ENCODE measurements at places on chromosomes 5 and 9.
A peak's percentile ranks its signal among the peaks of the same experiment; 100 is the strongest.

- peak; percentile 84 for DNase-seq
These were observed 21.2 kb downstream of the DYNC2I2 start for GRCh38 chr9:128635266-128636023.

- no peak for DNase-seq
These were observed 832 bp downstream of the EIF4EBP3 start for GRCh38 chr5:140548300-140548688.

DNA sequence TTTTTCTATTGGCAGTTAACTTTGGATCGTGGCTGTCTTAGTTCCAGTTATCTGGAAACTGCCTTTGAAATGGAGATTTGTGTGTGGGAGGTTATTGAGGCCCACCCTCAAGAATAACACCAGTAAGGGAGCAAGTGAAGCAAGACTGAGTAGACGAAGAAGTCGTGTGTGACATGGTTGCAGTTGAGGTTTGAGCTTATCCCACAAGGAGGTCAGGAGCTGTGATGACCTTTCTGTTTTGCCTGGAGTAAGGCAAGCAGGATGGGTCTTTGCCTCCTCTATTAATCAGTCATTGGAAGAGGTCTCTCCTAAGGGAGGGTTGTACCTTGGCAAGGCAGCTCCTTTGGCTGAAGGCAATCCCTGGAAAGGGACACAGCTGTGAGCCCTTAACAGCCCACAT is 49.6 kb upstream of the CTXN3 start:
- no peak for DNase-seq

- DNase-seq, result no peak
These were observed 115.9 kb downstream of the CDC42SE2 start for GRCh38 chr5:131379723-131380122.

DNA sequence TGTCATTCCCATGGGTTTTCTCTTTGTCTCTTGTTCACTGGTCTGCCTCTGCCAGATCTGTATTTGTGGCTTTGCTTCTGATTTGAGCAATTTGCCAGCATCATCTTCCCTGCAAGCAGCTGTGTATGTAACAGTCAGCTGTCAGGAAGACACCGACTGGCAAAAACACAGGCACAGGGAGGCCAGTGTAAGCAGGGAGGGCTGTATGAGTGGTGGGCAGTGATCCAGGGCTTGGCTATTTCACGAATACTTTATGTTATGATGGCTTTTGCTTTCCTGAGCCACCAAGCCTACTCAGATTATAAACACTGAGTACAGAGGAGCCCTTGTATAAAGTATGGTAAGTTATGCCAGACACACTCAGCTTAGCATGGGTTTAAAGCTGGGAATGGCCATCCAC is 11.6 kb downstream of the BNIP1 start:
- DNase-seq, result no peak

DNA sequence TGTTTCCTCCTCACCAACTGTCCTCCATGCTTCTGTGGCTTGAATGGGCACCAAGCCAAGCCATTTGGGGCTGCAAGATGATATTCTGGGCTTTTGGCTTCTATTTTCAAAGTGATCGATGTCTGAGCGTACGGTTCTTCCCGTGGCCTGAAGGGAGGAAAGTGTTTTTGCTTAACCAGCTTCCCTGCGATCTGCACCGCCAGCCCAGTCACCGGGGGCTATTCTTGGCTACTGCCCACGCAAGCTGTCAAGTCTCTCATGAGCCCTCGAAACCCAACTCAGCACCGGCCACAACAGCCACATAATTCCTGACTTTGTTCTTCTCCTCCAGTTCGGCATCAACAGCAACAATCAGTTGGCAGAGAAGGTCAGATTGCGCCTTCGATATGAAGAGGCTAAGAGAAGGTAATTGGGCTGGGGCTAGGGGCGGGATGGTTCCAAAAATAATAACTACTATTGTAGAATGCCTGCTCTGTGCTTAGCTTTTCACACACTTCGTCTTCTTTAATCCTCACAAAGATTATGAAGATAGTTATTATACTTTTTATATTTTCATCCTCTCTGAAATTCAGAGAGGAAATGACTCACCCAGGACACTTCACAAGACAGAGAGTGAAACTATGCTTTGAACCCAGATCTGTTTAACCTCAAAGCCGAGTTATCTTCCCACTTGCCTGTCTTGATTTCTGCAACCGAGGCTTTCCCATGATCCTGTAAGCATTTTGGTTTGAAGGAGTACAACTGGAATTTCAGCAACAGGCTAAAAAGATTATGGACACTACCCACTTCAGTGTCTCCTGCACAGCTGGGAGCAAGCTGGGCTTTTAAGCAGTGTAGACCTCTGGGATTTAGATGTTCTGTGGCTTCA is 76.4 kb upstream of the RARS1 start:
- no peak for DNase-seq

GRCh38 chr5:100840370-100840769 is 62.7 kb downstream of the ST8SIA4 start:
- DNase-seq, result no peak

Measured in type B pancreatic cell (in vitro differentiated cells).